ENCODE measurements at places on chromosomes 3 and 15. TPM values are rescaled to one million over a fixed set of nuclear protein-coding genes. Genes with fewer than 3 reads are reported as not detected.

- DNase-seq: no peak
These were observed 6.2 kb upstream of the EHD4 start for GRCh38 chr15:41978534-41978933.

DNA sequence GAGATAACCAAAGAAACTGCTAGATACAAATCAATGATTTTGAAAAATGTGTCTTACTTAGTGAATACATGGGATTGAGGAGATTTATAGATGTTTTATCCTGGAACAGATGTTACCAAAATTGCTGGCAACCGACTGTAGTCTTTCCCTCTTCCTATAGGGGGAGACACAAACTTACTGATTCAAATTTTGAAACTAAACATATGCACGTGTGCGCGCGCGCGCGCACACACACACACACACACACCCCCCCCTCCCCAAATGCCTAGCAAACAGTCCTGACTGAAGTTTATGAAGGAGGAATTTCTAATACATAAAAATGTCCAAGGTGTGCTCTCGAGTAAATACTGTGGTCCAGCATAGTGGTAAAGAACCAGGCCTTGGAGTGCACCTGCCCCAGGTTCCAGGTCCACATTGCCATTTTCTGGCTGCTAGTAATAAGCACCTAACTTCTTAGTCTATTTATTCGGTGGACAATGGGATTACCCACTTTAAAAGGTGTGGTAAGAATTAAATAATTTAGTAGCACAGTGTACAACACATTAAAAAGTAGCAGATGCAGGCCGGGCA is 18.5 kb upstream of the C3orf62 start:
- DNase-seq: no peak

The ETFA gene
- 223 TPM for total RNA-seq

GRCh38 chr3:196127308-196128040 is 45.6 kb upstream of the TFRC start:
- DNase-seq: peak; percentile 33
